ENCODE measurements at places on chromosomes 11 and 22.

- no peak for DNase-seq
Measured at GRCh38 chr11:132373405-132374143, 1003.2 kb downstream of the NTM start.

DNA sequence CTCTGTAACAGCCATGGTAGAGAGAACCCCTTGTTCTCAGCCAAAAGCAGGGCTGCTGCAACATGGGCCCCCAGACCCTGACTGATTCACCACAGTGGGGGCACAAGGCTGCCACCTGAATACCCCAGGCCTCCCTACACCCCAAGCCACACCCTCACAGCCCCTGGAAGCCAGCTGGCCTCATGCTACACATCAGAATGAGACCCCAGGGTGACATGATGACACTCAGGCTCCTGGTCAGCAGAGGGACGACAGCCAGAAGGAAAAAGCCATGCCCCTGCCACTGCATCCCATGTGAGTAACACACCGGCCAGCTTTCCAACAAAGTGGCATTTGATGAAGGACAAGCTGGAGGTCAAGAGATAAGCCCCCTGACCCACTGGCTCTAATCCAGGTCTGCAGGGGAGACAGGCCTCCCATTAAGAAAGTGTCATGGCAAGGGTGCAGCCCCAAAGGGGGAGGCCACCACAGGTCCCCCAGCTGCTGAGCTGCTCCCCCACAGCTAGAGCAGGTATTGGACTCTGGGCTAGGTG, 2.6 kb downstream of the CDPF1 start:
- no peak for DNase-seq

- no peak for DNase-seq
Measured at GRCh38 chr11:65121447-65121864, 478 bp downstream of the FAU start.

GRCh38 chr22:37044634-37045625, 6.6 kb upstream of the KCTD17 start:
- no peak for DNase-seq

DNA sequence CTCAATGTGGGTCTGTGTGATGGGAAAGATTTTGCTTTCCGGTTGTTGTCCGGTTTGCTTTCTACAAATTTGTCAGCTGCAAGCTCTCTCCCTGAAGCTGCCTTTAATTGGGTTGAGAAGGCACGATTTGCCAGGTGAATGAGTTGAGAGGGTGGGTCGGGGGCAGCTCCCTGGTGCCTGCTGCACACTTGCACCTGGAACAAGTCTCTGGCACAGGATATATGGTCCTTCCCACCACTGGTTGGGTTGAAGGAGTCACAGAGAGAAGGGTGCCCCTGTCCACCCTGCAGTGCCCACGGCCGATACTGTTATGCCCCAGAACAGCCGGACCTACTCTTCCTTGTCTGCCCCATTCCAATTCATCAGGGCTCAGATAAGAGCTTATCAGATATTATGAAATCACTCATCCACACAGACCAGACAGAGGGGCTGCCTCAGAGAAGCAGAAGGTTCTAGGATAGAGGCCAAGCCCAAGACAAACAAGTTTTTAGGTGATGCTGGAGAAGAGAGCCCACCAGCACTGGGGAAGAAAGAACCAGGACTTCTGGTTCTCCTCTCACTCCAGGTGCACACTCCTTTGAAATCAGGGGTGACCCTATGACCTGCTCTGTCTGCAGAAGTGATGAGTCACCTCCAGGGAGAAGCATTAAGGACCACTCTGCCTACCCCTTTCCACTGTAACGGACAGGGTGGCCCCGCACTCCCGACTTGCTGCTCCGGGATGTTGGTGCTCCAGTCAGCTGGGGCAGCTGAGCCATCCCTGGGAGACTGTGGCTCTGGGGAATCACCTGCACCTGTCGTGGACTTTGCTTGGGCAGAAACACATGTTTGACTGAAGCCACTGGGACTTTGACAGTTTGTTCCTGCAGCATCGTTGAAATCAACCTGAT, 45.3 kb downstream of the RTL6 start:
- no peak for DNase-seq

All from GM12878 (cell line).